Thoracic aorta (tissue), 2 donors: ENCODE measurements at places on chromosomes 7 and 10. TPM values are rescaled to one million over a fixed set of nuclear protein-coding genes. Genes with fewer than 3 reads are reported as not detected.

The NEBL gene
- 4.7 TPM for total RNA-seq

The SPDYE2B gene
- total RNA-seq: not detected

The ITPRID1 gene
- not detected for total RNA-seq

The ADAMTS14 gene
- total RNA-seq: not detected

The KLF14 gene
- not detected for total RNA-seq

GRCh38 chr7:83524277-83525075, 124.5 kb downstream of the SEMA3E start:
- H3K27ac ChIP-seq: no peak overlapping the region
- H3K36me3 ChIP-seq: no peaks in the 10 kb centered on the region

- no peaks in the 10 kb centered on the region for H3K36me3 ChIP-seq
- no peak overlapping the region for H3K27ac ChIP-seq
- no peak for DNase-seq
- H3K4me1 ChIP-seq: no peaks in the 10 kb centered on the region
- H3K27me3 ChIP-seq: no peaks in the 10 kb centered on the region
- no peak overlapping the region for H3K4me3 ChIP-seq
Observed at GRCh38 chr7:126803990-126804389, 448.8 kb downstream of the GRM8 start.

DNA sequence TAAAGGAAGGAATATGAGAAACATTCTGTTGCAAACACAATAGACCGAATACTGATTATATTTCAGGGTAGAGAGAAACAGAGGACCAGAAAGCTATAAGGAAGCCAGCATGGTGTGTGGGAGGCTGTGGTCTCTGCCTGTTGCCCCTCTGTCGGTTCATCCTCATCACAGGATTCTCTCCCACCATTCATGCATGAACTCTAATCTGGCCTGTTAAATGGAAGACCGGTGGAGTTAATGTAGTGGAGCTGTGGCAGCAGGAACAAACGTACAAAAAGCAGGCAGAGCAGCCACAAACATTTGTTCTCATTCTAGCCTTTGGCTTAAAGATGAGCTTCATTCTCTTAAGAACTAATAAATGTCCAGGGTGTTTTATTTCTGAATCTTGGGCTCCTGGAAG, 902.4 kb downstream of the LRMDA start:
- no peaks in the 10 kb centered on the region for H3K27me3 ChIP-seq
- H3K4me1 ChIP-seq: peaks cover 36% of the 10 kb centered on the region
- no peaks in the 10 kb centered on the region for H3K36me3 ChIP-seq
- no peak for DNase-seq
- no peak overlapping the region for H3K27ac ChIP-seq

DNA sequence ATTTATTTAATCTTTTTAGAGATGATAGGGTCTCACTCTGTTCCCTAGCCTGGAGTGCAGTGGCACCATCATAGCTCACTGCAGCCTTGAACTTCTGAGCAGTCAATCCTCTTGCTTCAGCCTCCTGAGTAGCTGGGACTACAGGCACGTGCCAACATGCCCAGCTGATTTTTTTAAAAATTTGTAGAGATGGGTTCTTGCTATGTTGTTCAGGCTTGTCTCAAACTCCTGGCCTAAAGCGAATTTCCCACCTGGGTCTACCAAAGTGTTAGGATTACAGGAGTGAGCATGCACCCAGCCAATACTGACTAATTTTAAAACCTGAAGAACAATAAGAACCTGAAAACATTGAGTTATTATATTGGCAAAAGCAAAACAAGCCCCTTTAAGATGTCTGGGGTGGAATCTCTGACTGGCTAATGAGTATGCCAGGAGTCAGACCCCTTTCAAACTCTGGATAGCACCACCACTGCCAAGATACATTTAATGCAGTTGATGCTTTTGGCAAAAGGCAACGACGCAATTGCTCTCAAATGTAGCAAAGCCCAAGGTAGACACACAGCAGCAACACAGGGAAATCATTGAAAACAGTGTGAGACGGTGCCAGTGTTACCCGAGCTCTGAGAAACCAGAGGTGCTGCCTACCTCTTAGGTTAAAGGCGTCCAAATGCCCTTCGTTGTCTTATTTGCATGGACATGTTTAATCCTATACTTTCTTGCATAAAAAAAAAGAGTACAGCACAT, 40.7 kb upstream of the TOMM7 start:
- no peak for DNase-seq
- H3K27ac ChIP-seq: no peak overlapping the region
- no peaks in the 10 kb centered on the region for H3K36me3 ChIP-seq
- H3K4me3 ChIP-seq: no peak overlapping the region

GRCh38 chr10:127259347-127259746, 63.0 kb upstream of the INSYN2A start:
- no peaks in the 10 kb centered on the region for H3K27me3 ChIP-seq
- no peaks in the 10 kb centered on the region for H3K4me1 ChIP-seq
- DNase-seq: no peak
- H3K27ac ChIP-seq: no peak overlapping the region
- H3K4me3 ChIP-seq: no peak overlapping the region

GRCh38 chr10:92242910-92243671, 47.8 kb downstream of the CPEB3 start:
- peak overlapping the region; percentile 54 for H3K4me3 ChIP-seq
- peaks cover 26% of the 10 kb centered on the region for H3K4me1 ChIP-seq
- DNase-seq: no peak
- no peaks in the 10 kb centered on the region for H3K27me3 ChIP-seq

DNA sequence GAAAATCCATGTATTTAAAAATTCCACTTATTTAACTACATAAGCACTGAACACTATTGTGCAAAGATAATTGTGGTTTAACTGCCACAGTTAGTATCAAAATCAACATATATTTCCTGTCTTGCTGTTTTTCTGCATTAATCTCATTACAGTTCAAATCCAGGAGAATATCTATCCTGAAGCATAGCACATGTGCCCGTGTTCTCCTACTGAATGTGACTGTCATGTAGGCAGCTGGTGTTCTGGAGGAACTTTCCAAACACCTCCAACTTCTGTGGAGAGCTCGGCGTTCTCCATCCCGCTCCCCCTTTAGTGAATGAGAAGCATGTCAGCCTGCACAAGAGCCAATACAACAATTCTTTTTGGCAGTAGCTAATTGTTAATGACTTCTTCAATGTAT, 76.4 kb upstream of the IKZF1 start:
- H3K27ac ChIP-seq: no peak overlapping the region
- DNase-seq: no peak
- H3K4me1 ChIP-seq: no peaks in the 10 kb centered on the region
- H3K36me3 ChIP-seq: no peaks in the 10 kb centered on the region
- H3K4me3 ChIP-seq: no peak overlapping the region
